GM04504 (cell line): ENCODE measurements at places on chromosomes 5 and 9.

- DNase-seq: no peak
Observed at GRCh38 chr5:94900006-94900505, 281.6 kb downstream of the SLF1 start.

DNA sequence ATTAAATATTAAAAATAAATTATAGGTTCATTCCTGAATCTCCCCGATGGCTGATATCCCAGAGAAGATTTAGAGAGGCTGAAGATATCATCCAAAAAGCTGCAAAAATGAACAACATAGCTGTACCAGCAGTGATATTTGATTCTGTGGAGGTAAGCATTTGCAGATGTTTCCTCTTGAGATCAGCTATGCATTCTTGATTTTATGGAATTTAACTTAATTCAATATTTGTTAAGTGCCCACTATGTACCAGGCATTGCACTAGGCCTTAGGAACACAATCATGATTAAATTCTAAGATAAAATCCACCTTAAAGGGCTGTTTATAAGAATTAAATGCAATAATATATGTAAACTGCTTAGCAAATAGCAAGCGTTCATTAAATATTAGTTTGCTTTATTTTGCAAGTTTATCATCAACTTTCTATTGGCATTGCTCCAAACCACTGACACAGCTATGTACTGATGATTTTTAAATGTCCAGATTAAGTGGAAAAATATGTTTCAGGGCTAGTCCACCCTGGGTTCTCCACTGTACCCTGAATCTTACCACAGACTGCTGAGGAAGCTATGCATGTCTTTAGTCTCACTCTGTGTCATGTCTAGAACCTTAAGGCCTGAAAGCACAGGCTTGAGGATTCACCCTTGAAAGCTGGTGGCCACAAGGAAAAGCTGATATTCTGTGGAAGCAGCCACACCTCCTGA is 33.2 kb downstream of the SLC22A4 start:
- peak; percentile 45 for DNase-seq

- DNase-seq: peak; percentile 30
Observed at GRCh38 chr5:142839711-142840346, 69.7 kb downstream of the ARHGAP26 start.

DNA sequence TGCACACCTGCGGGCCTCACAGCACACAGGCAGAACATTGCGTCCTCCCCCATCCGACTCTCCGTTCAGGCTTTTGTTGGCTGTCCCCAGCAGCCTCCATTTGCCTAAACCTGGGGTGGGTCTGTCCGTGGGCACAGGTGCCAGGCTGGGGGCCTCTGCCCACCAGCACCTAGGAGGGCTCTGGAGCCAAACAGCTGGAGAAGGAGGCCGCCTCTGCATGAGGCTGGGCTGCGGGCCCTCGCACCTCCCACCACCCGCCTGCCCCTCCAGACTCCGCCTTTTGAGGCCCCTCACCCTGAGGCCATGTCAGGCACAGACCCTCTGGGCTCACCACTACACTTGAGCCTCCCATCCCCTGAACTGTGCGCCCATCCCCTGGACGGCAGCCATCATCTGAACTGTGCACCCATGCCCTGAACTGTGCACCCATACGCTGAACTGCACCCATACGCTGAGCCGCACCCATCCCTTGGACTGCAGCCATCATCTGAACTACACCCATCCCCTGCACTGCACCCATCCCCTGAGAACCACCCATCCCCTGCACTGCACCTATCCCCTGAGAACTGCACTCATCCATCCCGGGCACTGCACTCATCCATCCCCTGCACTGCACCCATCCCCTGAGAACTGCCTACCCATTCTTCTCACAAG is 98.0 kb upstream of the OTULINL start:
- DNase-seq: no peak

- no peak for DNase-seq
Observed at GRCh38 chr5:22460189-22460588, 393.0 kb downstream of the CDH12 start.

- no peak for DNase-seq
Observed at GRCh38 chr9:133709015-133709611, 29.0 kb downstream of the SARDH start.

DNA sequence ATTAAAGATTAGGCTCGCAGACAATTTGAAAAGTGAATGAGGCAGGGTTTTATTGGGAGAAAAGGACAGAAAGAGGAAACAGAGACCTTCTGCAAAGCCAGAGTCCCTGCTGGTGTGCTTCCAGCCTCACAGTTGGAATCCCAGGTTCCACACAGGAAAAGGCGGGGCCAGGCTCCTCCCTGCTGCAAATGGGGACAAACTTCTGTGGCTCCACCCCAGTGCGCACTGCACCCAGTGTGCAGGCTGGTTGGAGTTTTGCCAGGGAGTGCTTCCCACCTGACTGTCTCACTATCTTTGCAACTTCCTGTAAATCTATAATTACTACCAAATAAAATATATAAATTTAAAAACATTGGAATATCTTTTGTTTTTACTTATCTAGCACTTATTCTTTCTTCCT is 386.0 kb upstream of the GRIN3A start:
- DNase-seq: no peak

- no peak for DNase-seq
Observed at GRCh38 chr9:96858018-96858573, 3.8 kb upstream of the ZNF782 start.

DNA sequence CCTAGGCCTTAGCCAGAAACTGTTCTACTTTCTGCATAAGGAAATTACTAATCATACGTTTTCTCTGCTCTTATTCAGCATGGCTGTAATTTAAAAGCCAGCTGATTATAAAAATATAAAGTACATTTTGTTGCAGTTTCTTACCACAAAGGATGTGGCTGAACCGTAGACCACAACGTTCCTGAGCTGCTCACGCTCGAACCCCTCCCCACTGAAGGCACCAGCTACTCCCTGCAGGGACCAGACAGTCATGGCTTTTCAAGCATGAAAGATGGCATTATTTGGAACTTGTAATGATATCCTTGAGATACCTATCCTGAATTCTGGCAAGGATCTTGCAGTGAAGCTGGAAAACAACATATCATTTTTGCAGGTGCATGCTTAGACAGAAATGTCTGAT is 91.8 kb upstream of the DMRT1 start:
- no peak for DNase-seq

DNA sequence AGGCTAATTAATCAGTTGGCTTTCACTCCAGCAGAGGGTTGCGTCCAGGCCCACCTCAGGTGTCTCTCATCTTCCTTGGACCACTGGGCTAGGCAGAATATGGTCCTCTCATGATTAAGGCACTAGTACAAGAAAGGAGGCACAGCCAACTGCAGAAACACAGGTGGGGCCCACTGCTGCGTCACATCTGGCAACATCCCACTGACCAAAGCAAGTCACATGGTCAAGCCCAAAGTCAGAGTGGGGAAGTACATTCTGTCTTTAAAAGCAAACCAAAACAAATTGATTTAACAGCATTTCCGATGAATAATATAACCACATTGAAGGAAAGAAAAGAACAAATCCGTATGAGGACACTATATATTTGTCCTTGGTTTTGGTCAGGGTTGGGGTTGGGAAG is 28.0 kb upstream of the UBTD2 start:
- no peak for DNase-seq
